Thyroid gland (tissue), 4 donors: ENCODE measurements at places on chromosomes 6 and 20. TPM values are rescaled to one million over a fixed set of nuclear protein-coding genes. Genes with fewer than 3 reads are reported as not detected.
A peak's percentile ranks its signal among the peaks of the same experiment; 100 is the strongest.

DNA sequence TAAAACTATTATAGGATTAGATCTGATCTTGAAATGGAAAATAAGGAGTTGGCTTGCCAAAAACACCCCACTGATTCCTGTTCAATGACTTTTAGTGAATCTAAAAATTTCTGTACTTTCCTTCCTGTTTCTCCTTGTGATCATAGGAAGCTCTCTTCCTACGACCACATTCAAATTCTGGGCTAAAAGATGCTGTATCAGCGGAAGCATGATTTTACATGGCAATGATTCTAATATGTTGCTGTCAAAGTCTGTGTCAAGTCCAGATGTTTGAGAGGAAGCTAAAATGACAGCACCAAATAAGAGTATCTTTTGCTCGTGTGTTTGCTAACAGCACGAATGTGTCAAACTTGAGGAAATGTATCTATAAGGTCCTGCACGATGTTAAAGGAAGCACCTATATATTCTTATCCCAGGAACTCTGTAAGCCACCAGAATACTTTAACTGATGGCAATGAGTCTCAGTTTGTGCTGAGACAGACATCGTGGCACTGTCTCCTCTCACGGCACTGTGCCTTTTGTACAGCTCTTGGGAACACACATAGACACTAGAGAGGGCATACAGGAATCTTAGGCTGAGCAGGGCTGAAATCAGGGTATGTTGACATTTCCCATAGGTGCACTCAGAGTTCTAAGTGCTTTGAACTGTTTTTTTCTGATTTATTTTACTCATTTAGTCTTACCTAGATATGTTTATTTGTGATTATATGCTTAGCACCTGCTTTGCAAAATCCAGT is 24.9 kb upstream of the MAP3K4 start:
- H3K27me3 ChIP-seq, result no peaks in the 10 kb centered on the region
- H3K36me3 ChIP-seq, result no peaks in the 10 kb centered on the region
- DNase-seq, result no peak
- H3K4me3 ChIP-seq, result no peak overlapping the region
- peaks cover 11% of the 10 kb centered on the region for H3K4me1 ChIP-seq

DNA sequence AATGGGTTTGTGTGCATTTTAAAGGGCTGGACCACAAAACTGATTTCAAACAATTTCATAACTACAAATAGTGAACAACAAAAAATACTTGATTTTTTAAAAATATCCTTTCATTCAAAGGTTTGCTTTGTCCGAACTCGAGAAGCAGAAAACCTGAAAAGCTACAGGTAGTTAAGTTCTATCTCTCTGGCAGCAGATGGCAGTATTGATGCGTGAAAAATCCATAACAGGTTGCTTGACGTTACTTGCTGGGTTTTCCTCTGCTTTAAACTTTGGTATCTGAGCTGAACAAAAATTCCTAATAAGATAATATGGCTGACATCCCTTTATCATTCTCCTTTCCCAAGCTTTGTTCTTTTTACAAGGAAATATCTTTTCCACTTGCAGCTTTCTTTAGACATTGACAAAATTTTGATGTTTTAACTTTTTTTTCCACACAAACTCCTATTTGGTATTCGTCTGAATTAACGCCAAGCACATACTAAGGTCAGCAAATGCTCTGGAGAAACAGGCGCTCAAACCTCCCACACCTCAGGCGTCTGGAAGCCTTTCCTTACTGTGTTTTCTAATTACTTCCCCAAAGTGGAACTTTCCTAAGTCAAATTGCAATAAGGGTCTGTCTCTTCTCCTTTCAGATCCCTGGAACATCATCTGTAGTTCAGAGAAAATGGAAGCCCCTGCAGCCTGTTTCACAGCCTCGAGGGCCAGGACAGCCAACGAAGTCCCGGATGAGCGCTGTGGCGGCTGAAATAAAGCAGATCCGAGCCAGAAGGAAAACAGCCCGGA is 50.3 kb upstream of the GFRAL start:
- H3K4me3 ChIP-seq, result no peak overlapping the region
- peak; percentile 15 for DNase-seq
- no peaks in the 10 kb centered on the region for H3K27me3 ChIP-seq
- H3K36me3 ChIP-seq, result no peaks in the 10 kb centered on the region
- H3K27ac ChIP-seq, result no peak overlapping the region

DNA sequence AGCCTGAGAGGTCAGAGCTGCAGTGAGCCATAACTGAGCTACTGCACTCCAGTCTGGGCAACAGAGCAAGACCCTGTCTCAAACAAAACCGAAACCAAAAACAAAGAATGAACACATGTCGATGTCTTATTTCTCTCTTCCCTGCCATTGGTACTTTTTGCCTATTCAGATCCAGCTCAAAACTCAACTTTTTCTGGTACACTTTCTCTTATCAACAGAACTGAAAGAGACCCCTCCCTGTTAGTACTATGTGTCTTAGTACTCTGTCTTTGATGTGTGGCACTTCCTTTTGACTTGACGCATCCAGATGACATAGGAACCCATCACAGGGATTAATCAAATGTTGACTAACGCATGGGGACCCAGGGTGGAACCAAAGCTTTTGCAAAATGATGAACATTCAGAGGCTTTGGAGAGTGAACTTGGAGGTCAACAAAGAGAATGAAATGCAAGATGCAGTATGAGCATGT is 44.8 kb downstream of the AKAP12 start:
- no peaks in the 10 kb centered on the region for H3K27me3 ChIP-seq
- no peaks in the 10 kb centered on the region for H3K36me3 ChIP-seq
- H3K4me1 ChIP-seq, result peaks cover 23% of the 10 kb centered on the region
- H3K27ac ChIP-seq, result peak overlapping the region; percentile 24

- no peaks in the 10 kb centered on the region for H3K27me3 ChIP-seq
- DNase-seq, result no peak
- no peaks in the 10 kb centered on the region for H3K36me3 ChIP-seq
- H3K27ac ChIP-seq, result no peak overlapping the region
- H3K4me1 ChIP-seq, result no peaks in the 10 kb centered on the region
These were observed 124.2 kb downstream of the FHL5 start for GRCh38 chr6:96687121-96687520.

GRCh38 chr20:47610247-47610944 is 108.7 kb downstream of the NCOA3 start:
- no peak overlapping the region for H3K4me3 ChIP-seq
- no peak for DNase-seq
- no peaks in the 10 kb centered on the region for H3K4me1 ChIP-seq
- H3K36me3 ChIP-seq, result no peaks in the 10 kb centered on the region

DNA sequence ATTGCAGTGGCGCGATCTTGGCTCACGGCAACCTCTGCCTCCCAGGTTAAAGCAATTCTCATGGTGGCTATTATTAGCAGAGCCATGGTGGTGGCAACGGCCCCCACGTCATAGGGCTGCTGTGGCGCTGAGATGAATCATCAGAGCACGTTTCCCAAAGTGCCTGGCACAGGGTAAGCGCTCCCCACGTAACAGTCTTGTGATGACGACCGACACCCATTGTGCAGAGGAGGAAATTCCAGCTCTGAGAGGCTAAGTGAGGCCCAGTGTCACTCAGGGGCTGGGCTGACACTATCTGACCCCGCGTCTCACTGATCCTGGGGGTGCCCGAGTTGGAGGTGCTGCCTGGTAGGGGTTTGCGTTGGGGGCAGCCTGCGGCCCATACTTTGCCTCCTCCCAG is 16.2 kb downstream of the SUN5 start:
- H3K4me3 ChIP-seq, result no peak overlapping the region
- no peak overlapping the region for H3K27ac ChIP-seq
- no peaks in the 10 kb centered on the region for H3K27me3 ChIP-seq
- no peaks in the 10 kb centered on the region for H3K36me3 ChIP-seq

The MCHR2 gene
- total RNA-seq, result not detected

GRCh38 chr20:23643659-23644058 is 5.9 kb upstream of the CST3 start:
- no peak overlapping the region for H3K27ac ChIP-seq
- no peak for DNase-seq
- H3K4me1 ChIP-seq, result peaks cover 12% of the 10 kb centered on the region
- H3K36me3 ChIP-seq, result no peaks in the 10 kb centered on the region

The SAPCD1 gene
- total RNA-seq, result not detected

The TAP1 gene
- total RNA-seq, result 26.3 TPM

- H3K36me3 ChIP-seq, result no peaks in the 10 kb centered on the region
- H3K4me1 ChIP-seq, result no peaks in the 10 kb centered on the region
- H3K27me3 ChIP-seq, result no peaks in the 10 kb centered on the region
- DNase-seq, result no peak
- H3K27ac ChIP-seq, result no peak overlapping the region
These were observed 17.6 kb downstream of the IL22RA2 start for GRCh38 chr6:137155830-137156229.

DNA sequence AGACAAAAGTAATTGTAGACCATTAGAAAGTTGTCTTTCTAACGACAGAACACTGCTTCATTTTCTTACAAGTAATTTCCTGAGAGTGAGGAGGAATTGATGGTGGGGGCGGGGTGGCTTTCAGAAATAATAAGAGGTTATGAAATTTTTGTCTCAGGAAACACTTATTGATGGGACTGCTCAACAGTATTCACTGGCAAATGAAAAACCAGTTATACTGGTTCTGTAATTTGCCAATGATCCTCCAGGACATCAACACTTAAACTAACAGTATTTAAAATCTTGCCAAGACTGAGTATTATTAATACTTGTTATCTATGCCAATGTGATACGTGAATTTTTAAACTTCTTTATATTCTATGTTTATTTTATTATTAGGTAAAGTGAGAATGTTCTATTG is 41.8 kb upstream of the FUT9 start:
- H3K4me3 ChIP-seq, result no peak overlapping the region
- H3K36me3 ChIP-seq, result no peaks in the 10 kb centered on the region
- DNase-seq, result no peak
- no peak overlapping the region for H3K27ac ChIP-seq

The DNAH8 gene
- 0.04 TPM for total RNA-seq

The FRK gene
- total RNA-seq, result 1.2 TPM

- H3K4me1 ChIP-seq, result no peaks in the 10 kb centered on the region
- DNase-seq, result no peak
- H3K4me3 ChIP-seq, result no peak overlapping the region
- no peak overlapping the region for H3K27ac ChIP-seq
- H3K27me3 ChIP-seq, result no peaks in the 10 kb centered on the region
These were observed 3.6 kb upstream of the NUP153 start for GRCh38 chr6:17710331-17710730.

DNA sequence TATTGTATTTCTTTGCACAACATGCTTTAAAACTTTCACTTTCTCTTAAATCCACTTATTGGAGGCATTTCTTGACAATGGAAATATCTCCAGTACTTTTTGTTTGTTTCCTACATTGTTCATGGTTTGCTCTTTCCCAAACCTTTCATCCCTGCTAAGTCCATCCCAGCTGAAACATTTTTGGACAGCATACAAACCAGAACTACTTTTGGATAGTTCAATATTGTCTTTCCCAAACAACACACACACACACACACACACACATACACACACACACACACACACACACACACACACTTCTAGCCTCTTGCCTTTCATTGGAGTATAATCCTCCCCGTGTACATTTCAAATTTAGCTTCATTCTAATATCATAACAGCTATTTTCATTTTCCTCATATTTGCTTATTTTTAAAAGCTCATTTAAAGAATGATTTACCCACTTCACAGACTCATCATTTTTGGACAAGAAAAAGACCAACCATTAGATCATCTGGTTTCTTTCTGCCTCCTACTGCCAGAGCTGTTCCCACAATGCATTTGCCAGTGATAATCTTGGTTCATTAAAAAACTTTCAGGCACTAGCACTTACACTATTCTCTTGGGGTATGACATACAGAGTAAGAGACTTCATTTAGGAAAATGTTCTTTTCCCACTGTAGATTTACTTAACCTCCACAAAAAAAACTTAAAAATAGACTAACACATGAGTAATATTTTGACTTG is 248.1 kb downstream of the CD109 start:
- DNase-seq, result no peak
- no peak overlapping the region for H3K4me3 ChIP-seq
- H3K27me3 ChIP-seq, result no peaks in the 10 kb centered on the region
- no peaks in the 10 kb centered on the region for H3K36me3 ChIP-seq
- no peaks in the 10 kb centered on the region for H3K4me1 ChIP-seq

DNA sequence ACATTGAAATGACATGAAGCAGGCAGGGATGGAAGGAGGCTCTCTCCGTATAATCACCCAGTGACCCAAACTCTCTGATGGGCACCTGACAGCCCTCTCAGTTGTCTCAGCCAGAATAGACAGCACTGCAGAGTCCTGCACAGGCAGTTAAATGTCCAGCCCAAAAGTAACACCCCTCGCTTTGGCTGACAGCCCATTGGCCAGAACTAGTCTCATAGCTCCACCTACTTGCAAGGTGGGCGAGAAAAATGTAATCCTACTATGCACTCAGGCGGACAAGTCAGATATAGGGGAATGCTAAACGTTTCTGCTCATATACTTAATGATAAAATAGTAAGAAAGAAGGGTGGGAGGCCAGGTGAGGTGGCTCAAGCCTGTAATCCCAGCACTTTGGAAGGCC is 393.5 kb upstream of the JARID2 start:
- H3K4me1 ChIP-seq, result no peaks in the 10 kb centered on the region
- H3K36me3 ChIP-seq, result no peaks in the 10 kb centered on the region
- no peak overlapping the region for H3K27ac ChIP-seq
- no peaks in the 10 kb centered on the region for H3K27me3 ChIP-seq

GRCh38 chr6:12715437-12715836 is 1.1 kb upstream of the PHACTR1 start:
- no peaks in the 10 kb centered on the region for H3K36me3 ChIP-seq
- DNase-seq, result no peak
- H3K27ac ChIP-seq, result no peak overlapping the region
- H3K4me3 ChIP-seq, result no peak overlapping the region

The PCSK2 gene
- total RNA-seq, result 147 TPM

DNA sequence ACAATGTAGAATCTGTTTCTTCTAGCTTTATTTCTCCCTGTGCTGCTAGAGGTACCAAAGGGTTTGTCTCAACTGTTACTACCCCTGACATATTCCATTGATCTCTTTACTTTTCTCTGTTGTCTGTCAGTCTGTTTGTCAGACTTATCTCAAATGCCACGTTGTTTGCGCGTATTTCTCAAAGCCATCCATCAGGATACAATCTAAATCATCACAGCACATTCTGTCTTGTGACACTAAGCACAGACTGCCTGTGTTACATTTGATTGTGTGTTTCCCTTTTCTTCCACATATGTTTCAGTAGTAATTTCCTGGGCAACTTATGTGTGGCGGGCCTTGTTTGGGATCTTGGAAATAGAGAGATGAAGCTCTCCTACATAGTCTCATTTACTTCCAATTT is 30.2 kb upstream of the SERINC3 start:
- no peak overlapping the region for H3K4me3 ChIP-seq
- H3K4me1 ChIP-seq, result peaks cover 23% of the 10 kb centered on the region
- no peaks in the 10 kb centered on the region for H3K27me3 ChIP-seq

The SMAP1 gene
- total RNA-seq, result 31.7 TPM

- H3K4me3 ChIP-seq, result no peak overlapping the region
- no peak overlapping the region for H3K27ac ChIP-seq
- peaks cover 9% of the 10 kb centered on the region for H3K4me1 ChIP-seq
- H3K36me3 ChIP-seq, result no peaks in the 10 kb centered on the region
- DNase-seq, result no peak
These were observed 377.1 kb downstream of the BTBD9 start for GRCh38 chr6:38262609-38263008.

The CRISP3 gene
- total RNA-seq, result not detected

The ECT2L gene
- 0.20 TPM for total RNA-seq

The PNISR gene
- total RNA-seq, result 198 TPM

The ADGRF4 gene
- total RNA-seq, result not detected

The RNGTT gene
- 22.2 TPM for total RNA-seq

The ZNF184 gene
- 11.6 TPM for total RNA-seq

- H3K4me1 ChIP-seq, result no peaks in the 10 kb centered on the region
- no peak overlapping the region for H3K4me3 ChIP-seq
- no peaks in the 10 kb centered on the region for H3K27me3 ChIP-seq
These were observed 484.9 kb downstream of the EPM2A start for GRCh38 chr6:145250436-145250835.
